ENCODE measurements at places on chromosomes 6 and 20. TPM values are rescaled to one million over a fixed set of nuclear protein-coding genes. Genes with fewer than 3 reads are reported as not detected.

UBE2C gene
- not detected for total RNA-seq

TUBB2A gene
- 70.4 TPM for total RNA-seq

PREX1 gene
- 94.6 TPM for total RNA-seq

- DNase-seq = no peak
Observed at GRCh38 chr6:161228921-161229591, 44.8 kb downstream of the AGPAT4 start.

GRCh38 chr20:52965819-52966218 is 6.3 kb upstream of the TSHZ2 start:
- DNase-seq = no peak

GRCh38 chr6:100185615-100186014 is 191.6 kb upstream of the MCHR2 start:
- no peak for DNase-seq

DNA sequence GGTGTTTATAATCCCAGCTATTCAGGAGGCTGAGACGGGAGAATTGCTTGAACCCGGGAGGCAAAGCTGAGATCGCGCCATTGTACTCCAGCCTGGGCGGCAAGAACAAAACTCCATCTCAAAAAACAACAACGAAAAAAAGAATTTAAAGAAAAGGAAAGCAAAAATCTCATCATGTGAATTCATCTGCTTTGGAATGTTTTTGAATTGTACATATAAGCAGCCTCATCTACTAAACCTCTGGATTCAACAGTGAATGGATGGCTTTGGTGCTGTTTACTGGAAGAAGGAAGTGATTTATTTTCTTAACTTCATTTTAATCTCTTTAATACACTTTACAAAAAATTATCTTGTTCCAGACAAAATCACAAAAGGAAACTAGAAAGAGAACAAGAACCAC is 51.8 kb upstream of the PNRC1 start:
- DNase-seq = no peak

GRCh38 chr6:110612298-110612697 is 135.9 kb upstream of the SLC22A16 start:
- DNase-seq = no peak
